B cell (primary cell): ENCODE measurements at places on chromosomes 2 and 18.

GRCh38 chr18:4016391-4017049, 438.6 kb downstream of the DLGAP1 start:
- no peak for DNase-seq

DNA sequence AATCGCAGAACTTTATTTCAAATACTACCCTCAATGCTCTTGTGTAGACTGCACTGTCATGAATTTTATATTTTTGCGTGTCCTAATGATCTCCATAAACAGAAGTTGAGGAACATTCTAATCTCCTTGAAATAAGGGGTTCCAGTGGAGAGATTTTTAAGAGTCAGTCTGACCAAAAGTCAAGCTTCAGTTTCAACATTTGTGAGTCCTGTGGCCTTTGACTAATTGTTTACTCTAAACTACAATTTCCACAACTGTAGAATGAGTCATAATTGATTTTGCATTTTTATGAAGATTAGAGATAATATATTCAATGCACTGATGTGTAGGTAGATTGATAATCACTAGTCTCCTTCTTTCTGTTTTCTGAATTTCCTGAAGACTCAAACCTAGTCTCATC, 720.3 kb upstream of the ID2 start:
- no peak for DNase-seq

DNA sequence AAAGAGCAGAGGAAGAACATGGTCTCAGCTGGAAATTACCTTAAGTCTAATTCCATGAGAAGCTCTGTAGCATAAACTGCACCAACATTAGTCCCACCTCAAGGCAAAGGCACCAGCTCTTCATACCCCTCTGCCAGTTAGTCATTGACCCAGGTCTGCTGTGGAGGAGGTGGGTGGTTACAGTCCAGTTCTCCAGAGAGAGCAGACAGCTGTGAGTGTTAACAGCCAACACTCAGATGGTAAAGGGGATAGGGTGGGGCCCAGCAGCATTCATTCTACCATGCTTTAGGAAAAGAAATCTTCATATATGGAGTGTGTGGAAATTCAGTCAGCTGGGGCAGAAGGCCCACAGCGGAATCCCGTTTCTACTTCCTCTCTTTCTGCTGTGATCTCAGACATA, 159.7 kb upstream of the FBXO11 start:
- no peak for DNase-seq

DNA sequence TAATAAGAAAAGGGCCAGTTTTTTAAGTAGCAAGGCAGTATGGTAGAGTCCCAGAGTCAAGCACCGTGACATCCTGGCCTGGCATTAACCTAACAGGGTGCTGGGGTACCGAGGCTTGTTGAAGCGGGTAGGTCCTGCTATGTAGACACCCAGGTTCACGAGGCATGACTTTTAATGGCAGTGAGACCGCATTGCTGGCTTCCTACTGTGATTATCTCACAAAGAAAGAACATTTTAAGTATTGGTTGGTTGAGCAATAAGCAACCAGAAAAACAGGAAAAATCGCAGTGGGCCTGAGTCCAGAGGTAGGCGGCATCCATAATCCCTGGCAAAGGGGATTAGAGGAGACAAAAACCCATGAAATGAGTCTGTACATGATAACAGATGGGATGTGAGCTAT, 927.9 kb upstream of the ACVR2A start:
- no peak for DNase-seq

GRCh38 chr2:126886211-126886915, 12.3 kb upstream of the TEX51 start:
- DNase-seq, result peak; percentile 30

GRCh38 chr18:37275237-37275741, 290.3 kb downstream of the CELF4 start:
- no peak for DNase-seq

DNA sequence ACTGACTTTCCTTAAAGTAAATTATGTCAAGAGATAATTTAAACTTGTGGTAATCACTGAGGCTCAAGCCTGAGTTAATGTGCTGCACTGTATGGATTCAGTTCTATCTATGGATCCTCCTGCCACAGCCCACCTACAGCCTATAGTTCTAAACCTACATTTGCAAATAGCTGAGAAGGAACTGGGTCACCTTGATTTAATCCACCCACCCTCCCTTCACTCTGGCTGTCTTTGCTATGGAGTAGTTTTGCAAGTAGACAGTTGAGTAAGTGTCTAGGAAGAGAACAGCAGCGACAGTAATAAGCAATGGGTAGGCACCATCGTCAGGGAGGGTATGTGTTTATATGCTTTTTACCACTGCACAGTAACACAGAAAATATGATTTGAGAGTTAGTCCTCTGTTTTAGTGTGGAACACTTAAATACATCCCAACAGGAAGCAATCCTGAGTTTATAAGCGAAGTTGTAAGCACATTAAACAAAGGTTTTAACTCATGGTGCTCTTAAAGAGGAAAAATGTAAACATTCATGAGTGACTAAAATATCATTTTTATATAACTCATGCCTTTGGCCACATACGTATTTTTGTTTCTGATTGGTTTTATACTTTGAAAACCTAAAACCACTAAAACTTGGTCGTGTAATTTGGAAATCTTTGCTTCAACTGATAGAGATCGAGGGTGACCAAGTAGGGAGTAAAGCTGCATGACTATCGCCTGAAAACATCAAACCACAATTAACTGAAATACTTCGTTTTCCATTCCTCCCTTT, 36.3 kb upstream of the CHRNA1 start:
- DNase-seq, result no peak

DNA sequence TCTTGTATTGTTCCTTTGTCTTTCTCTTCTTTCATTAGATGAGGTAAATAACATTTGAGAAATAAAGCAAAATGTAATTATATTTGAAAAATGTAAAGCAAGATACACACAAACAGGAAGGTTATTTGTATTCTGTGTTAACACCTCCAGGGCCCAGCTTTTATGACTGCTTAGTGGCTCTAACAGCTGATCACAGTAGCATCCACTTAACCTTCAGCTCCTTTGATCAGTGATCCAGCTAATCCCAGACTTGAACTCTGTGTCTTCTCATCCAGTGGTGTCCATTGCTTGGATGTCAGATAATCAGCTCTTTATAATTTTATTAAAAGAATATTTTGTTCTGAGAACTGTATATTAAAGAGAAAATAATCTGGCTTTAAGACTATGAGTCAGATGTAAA, 44.5 kb downstream of the PSMD14 start:
- DNase-seq, result no peak

- no peak for DNase-seq
These were observed 88.4 kb upstream of the NRP2 start for GRCh38 chr2:205593891-205594290.

GRCh38 chr18:61988100-61988499, 95.3 kb upstream of the RNF152 start:
- DNase-seq, result no peak

- no peak for DNase-seq
These were observed 180.8 kb downstream of the VAPA start for GRCh38 chr18:10094655-10095054.

- no peak for DNase-seq
These were observed 20.1 kb downstream of the CASP8 start for GRCh38 chr2:201280191-201281040.

DNA sequence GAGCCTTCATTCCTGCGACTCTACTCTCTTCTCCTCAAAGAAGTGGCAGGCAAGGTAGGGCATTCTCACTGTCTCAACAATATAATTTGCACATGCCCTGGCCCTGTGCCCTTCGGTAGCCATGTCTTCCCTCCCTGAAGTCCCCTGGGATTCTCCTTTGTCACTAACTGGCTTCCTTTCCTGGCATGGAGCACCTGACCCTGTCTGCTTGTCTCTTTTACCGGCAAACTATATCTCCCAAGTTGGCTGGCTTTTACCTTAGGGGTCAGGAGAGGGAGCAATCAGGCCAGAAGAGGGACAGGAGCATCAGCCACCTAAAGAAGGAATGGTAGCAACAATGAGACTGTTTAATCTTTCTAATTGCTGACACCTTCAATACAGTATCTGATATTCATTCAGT, 51.9 kb upstream of the RMDN2 start:
- DNase-seq, result no peak

GRCh38 chr18:24846138-24846537, 385.7 kb downstream of the HRH4 start:
- peak; percentile 5 for DNase-seq

GRCh38 chr2:150110548-150110947, 376.9 kb downstream of the RND3 start:
- no peak for DNase-seq

DNA sequence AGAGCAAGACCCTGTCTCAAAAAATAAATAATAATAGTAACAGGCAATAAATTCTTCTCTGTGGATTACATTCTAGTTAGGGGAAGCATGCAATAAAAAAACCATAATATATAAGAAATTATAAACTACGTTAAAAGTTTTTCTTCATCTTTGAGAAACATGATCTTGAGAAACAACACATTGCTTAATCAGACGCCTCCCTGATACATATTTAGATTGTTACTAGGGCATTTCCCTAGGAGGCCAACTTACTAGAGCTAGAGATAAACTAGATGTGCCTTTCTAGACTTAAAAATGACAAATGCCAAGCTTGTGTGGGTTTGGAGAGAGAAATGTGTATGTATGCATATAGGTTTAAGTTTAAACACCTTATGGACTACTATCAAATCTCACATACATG, 76.3 kb upstream of the GALNT5 start:
- DNase-seq, result no peak

DNA sequence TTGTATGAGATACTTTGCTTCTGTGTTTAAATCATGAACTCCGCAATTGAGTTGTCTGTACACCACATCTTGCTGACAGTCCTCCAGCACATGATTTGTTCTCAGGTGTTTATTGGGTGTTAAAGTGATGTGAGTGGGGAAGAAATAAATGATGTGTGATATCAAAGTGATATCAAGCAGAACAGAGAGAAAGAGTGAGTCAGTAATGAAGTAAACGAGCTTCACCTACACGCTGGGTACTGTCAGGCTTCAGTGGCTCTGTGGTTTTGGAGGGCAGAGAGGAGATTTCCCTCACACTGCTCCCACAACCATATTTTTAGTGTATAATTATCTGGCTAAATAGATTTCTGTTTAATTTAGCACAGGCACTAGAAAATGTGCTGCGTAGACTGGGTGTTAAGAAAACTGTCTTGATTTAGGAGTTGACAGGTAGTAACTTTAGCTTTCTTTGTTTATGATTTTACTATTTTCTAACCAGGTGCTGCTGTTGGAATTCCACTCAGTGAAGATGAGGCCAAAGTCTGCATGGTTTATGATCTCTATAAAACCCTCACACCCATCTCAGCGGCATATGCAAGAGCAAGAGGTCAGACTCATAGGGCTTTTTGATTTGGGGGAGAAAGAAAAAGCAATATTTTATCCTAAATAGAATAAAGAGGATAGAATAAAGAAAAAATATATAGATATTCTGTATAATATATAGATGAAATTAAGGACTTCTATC, 21.2 kb downstream of the ATIC start:
- peak; percentile 25 for DNase-seq

DNA sequence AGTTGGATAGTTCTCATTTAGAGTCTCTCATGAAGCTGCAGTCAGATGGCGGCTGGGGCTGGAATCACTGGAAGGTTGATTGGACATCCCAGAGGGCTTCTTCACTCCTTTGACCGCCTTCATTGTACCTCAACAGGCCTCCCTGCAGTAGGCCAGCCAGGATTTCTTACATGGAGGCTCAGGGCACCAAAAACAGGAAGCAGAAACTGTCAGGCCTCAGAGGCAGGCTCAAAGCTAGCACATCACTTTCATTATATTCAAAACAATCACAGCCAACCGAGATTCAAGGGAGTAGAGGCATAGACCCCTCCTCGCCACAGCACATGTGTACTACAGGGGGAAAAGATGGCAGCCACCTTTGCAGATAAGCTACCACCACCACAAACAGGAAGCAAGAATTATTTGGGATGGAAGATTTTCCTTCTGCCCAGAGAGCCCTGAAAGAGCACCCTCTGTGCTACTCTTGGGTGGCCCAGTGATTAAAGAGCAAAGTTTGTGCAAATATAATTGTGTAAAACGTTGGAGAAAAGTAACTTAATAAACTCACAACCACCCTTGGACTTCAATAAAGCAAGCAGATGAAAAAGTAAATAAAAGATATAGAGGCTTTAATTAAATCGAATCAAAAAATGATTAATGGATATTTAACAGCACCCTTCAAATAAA, 155.3 kb downstream of the GFPT1 start:
- DNase-seq, result no peak

DNA sequence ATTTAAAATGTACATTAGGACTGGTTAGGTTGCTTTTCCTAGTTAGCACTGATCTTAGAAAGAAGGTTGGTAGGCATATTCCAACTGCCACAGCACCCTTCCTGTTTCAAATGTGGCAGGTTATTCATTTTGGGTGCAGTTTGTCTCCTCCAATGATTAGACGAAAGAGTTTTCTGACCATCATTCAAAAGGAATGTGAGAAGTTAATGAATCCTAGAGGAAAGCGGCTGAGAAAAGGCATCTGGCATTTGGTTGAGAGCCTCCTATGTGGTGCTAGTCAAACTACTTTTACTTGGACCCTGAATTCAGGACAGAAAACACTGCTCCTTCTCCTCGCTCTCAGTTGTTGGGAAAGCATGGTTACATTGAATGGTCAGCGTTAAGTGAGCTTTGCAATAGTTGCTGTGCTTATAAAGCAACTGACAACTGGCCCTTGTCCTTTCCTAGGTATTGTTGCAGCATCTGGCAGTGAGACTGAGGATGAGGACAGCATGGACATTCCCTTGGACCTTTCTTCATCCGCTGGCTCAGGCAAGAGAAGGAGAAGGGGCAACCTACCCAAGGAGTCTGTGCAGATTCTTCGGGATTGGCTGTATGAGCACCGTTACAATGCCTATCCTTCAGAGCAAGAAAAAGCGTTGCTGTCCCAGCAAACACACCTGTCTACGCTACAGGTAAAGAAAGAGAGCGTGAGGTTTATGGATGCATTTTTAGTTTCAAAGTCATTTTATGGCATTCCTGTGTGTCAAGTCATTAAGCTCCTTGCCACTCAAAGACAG, 6.1 kb downstream of the TGIF1 start:
- no peak for DNase-seq

- DNase-seq, result no peak
These were observed 86.8 kb upstream of the HAAO start for GRCh38 chr2:42879121-42879705.

GRCh38 chr2:65913813-65914212, 481.4 kb upstream of the SPRED2 start:
- DNase-seq, result no peak

DNA sequence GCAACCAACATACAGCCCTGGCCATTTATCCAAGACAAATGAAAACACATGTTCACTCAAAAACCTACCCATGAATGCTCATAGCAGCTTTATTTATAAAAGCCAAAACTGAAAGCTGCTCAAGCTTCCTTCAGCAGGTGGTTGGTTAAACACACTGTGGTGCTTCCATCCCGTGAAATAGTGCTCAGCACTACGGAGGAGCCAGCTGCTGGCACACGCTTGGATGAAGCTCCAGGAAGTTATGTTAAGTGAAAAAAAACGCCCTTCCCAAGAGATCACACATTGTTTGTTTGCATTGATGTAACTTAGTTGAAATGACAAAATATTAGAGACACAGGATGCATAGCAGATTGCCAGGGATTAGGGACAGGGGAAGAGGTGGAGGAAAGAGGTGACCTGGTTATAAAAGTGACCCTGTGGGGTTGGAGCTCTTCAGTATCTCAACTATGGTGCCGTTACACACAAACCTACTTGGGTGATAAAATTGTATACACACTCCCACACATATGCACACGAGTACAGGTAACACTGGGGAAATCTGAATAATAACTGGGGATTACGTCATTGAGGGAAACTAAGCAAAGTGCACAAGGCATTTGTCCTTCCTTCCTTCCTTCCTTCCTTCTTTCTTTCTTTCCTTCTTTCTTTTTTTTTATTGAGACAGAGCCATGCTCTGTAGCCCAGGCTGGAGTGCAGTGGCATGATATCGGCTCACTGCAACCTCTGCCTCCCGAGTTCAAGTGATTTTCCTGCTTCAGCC, 6.2 kb upstream of the ALPG start:
- no peak for DNase-seq

- no peak for DNase-seq
These were observed 150.9 kb downstream of the METTL4 start for GRCh38 chr18:2420367-2420766.
